ENCODE measurements at places on chromosomes 12 and 14. TPM values are rescaled to one million over a fixed set of nuclear protein-coding genes. Genes with fewer than 3 reads are reported as not detected.

KRT3 gene
- not detected for total RNA-seq

CLEC6A gene
- not detected for total RNA-seq

ADGRD1 gene
- 1.3 TPM for total RNA-seq

PZP gene
- total RNA-seq = not detected

FOXN4 gene
- total RNA-seq = 0.26 TPM

KRT6C gene
- not detected for total RNA-seq

BHLHE41 gene
- 3.4 TPM for total RNA-seq

NUP37 gene
- total RNA-seq = 71.0 TPM

MYO1H gene
- not detected for total RNA-seq

SUPT16H gene
- total RNA-seq = 209 TPM

SDR9C7 gene
- not detected for total RNA-seq

- no peak overlapping the region for H3K27ac ChIP-seq
- no peaks in the 10 kb centered on the region for H3K36me3 ChIP-seq
- H3K27me3 ChIP-seq = no peaks in the 10 kb centered on the region
- DNase-seq = no peak
Observed at GRCh38 chr12:69161829-69162228, 77.5 kb upstream of the CPSF6 start.

GRCh38 chr12:106112145-106112821 lies 26.5 kb downstream of the NUAK1 start:
- peaks cover 46% of the 10 kb centered on the region for H3K4me1 ChIP-seq
- H3K27me3 ChIP-seq = no peaks in the 10 kb centered on the region
- no peak overlapping the region for H3K4me3 ChIP-seq
- H3K36me3 ChIP-seq = no peaks in the 10 kb centered on the region
- H3K27ac ChIP-seq = no peak overlapping the region

- DNase-seq = no peak
- no peaks in the 10 kb centered on the region for H3K36me3 ChIP-seq
- no peaks in the 10 kb centered on the region for H3K4me1 ChIP-seq
- no peaks in the 10 kb centered on the region for H3K27me3 ChIP-seq
- no peak overlapping the region for H3K27ac ChIP-seq
- no peak overlapping the region for H3K4me3 ChIP-seq
Observed at GRCh38 chr14:71454513-71455332, 477.5 kb upstream of the RGS6 start.

GRCh38 chr12:103958621-103959020 lies 7.1 kb upstream of the TDG start:
- H3K4me1 ChIP-seq = no peaks in the 10 kb centered on the region
- H3K27me3 ChIP-seq = no peaks in the 10 kb centered on the region
- no peak overlapping the region for H3K4me3 ChIP-seq
- DNase-seq = no peak
- H3K36me3 ChIP-seq = no peaks in the 10 kb centered on the region

- no peaks in the 10 kb centered on the region for H3K4me1 ChIP-seq
- no peak overlapping the region for H3K27ac ChIP-seq
- no peaks in the 10 kb centered on the region for H3K27me3 ChIP-seq
- H3K4me3 ChIP-seq = no peak overlapping the region
- H3K36me3 ChIP-seq = no peaks in the 10 kb centered on the region
- no peak for DNase-seq
Observed at GRCh38 chr12:10847744-10848143, 1.5 kb downstream of the PRR4 start.

DNA sequence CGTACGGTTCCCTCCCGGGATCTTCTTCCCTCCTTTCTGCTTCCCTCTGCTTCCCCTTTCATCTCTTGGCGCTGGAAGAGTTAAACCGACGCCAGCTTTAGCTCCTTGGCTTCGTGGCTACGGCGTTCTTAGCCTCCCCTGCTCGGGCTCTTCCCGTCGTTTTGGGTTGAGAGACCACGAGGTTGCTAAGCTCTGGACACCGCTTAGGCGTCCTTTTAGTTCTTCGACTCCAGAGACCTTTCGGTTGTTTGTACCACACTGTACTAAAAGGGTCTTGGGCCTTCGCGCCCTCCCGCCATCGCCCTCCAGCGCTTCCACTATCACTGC lies 545 bp downstream of the CPSF2 start:
- no peaks in the 10 kb centered on the region for H3K27me3 ChIP-seq
- H3K36me3 ChIP-seq = peaks cover 2% of the 10 kb centered on the region
- no peaks in the 10 kb centered on the region for H3K4me1 ChIP-seq
- H3K27ac ChIP-seq = peak overlapping the region; percentile 97
- H3K4me3 ChIP-seq = peak overlapping the region; percentile 98

GRCh38 chr14:75044322-75044721 lies 6.9 kb downstream of the MLH3 start:
- no peaks in the 10 kb centered on the region for H3K36me3 ChIP-seq
- H3K27me3 ChIP-seq = no peaks in the 10 kb centered on the region
- no peaks in the 10 kb centered on the region for H3K4me1 ChIP-seq
- H3K27ac ChIP-seq = no peak overlapping the region
- no peak for DNase-seq
- H3K4me3 ChIP-seq = no peak overlapping the region

- peaks cover 7% of the 10 kb centered on the region for H3K4me1 ChIP-seq
- H3K27me3 ChIP-seq = no peaks in the 10 kb centered on the region
- H3K4me3 ChIP-seq = no peak overlapping the region
- no peaks in the 10 kb centered on the region for H3K36me3 ChIP-seq
- DNase-seq = no peak
Observed at GRCh38 chr14:72692696-72693095, 201.2 kb downstream of the DPF3 start.

- H3K27ac ChIP-seq = no peak overlapping the region
- no peak overlapping the region for H3K4me3 ChIP-seq
Observed at GRCh38 chr14:68944162-68944561, 34.9 kb downstream of the ACTN1 start.

DNA sequence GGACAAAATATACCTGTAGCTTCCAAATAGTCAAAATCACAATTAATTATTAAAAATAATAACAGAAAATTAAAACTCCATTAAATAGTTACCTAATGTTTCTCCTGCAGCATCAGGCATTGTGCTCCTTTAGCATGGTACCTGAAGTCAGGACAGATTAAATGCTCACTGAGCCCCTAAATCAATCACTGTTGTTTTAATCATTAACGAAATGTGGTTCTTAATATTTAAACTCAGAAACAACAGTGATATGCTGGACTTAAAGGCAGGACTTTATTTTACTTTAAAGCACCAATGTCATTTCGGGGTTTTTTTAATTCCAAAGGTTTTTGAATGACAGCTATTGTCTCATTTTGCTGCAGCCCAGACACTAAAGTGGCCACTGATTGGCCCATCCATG lies 2.0 kb upstream of the BMP4 start:
- H3K27ac ChIP-seq = no peak overlapping the region
- H3K4me1 ChIP-seq = peaks cover 10% of the 10 kb centered on the region
- peaks cover 53% of the 10 kb centered on the region for H3K27me3 ChIP-seq
- no peaks in the 10 kb centered on the region for H3K36me3 ChIP-seq

DNA sequence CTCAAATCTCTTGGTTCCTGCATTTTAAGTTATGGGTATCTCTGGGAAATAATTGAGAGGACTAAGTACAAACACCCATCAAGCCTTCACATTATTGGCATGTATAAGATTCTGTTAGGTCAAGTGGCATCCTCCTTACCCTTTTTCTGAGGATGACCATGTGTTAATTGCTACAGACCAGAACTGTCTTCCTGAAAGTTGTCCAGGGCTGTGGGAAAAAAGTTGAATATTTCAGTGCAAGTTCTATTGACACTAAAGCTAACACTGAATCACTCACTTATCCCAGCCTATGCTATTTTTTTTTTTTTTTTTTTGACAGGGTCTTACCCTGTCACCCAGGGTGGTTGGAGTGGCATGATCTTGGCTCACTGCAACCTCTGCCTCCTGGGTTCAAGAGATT lies 130.1 kb upstream of the HIF1A start:
- DNase-seq = no peak
- H3K4me3 ChIP-seq = no peak overlapping the region
- H3K27me3 ChIP-seq = no peaks in the 10 kb centered on the region

- no peaks in the 10 kb centered on the region for H3K4me1 ChIP-seq
- H3K36me3 ChIP-seq = no peaks in the 10 kb centered on the region
- DNase-seq = no peak
- H3K27ac ChIP-seq = no peak overlapping the region
- no peaks in the 10 kb centered on the region for H3K27me3 ChIP-seq
Observed at GRCh38 chr14:84456946-84457345, 1073.0 kb upstream of the FLRT2 start.

GRCh38 chr14:37472906-37473305 lies 122.1 kb downstream of the FOXA1 start:
- no peak overlapping the region for H3K4me3 ChIP-seq
- no peak for DNase-seq
- no peaks in the 10 kb centered on the region for H3K4me1 ChIP-seq
- no peaks in the 10 kb centered on the region for H3K27me3 ChIP-seq

DNA sequence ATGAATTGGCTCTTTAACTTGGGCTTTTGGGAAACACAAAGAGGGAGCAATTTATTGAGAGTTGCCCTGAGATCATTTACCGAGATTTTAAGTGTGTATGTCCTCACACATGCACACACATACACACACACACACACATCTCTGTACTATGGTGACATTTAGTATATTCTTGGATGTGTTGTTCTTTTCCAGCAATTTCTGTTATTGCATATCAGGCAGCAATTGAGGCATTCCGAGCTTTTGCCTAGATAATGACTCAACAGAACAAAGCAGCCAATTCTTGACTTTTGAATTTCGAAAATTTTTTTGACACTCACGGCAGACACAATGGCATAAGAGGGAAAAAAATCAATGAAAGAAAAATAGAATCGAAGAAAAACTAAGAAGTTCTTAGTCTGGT lies 248.5 kb downstream of the DUSP6 start:
- peaks cover 18% of the 10 kb centered on the region for H3K4me1 ChIP-seq
- H3K27ac ChIP-seq = no peak overlapping the region
- H3K4me3 ChIP-seq = no peak overlapping the region

DNA sequence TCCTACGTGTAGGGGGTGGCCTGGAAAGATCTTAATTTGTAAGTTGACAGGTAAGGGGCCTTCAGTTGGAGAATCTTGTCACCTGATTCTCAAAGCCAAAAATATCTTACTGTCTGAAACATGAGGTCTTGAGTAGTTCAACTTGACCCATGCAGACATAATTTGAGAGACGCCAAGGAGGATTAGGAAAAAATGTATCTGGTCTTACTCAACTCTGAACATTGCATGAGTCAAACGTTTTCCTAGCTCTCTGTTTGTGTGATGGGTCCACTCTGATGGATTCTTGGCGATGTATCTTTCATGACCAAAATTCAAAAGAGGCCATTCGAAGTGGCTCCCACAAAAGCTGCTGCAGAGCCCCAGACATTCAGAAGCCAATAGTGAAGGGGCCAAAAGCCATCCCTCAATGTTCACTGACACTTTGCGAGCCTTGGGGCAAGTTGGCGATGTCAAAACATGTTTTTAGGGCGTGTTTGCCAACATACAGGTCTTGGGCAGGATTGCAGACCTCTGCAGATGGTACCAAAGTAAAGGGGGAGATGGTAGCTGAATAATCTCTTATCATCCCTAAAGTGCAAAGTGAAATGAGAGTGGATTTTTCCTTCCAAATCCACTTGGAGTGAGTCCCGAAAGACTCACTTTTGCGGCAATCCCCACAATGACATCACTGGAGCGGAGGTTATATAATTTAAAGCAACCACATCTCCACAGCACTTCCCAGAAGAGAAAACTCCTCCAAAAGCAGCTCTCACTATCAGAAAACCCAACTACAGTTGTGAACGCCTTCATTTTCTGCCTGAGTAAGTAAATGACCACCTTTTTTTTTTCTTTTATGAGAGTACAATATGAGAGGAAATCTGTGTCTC lies at the start of gene BDKRB1:
TSS of gene BDKRB1 (plus strand) at position 710 of the 866 bp plus-strand sequence. CDS start 7,473 bp downstream, outside the sequence.
- 0 out of 2 replicates have a peak, but pooled peaks cover 3% of the 10 kb centered on the region for H3K4me1 ChIP-seq
- DNase-seq = no peak
- no peak within 1 kb of the TSS for H3K4me3 ChIP-seq
- H3K36me3 ChIP-seq = no peaks in the 10 kb centered on the region
- no peak within 1 kb of the TSS for H3K27ac ChIP-seq

GRCh38 chr12:108551535-108551934 lies 9.4 kb downstream of the SART3 start:
- DNase-seq = no peak
- no peaks in the 10 kb centered on the region for H3K27me3 ChIP-seq
- H3K4me1 ChIP-seq = no peaks in the 10 kb centered on the region
- H3K4me3 ChIP-seq = no peak overlapping the region
- no peak overlapping the region for H3K27ac ChIP-seq

- H3K27ac ChIP-seq = no peak overlapping the region
- no peaks in the 10 kb centered on the region for H3K4me1 ChIP-seq
- no peak for DNase-seq
- H3K36me3 ChIP-seq = peaks cover 9% of the 10 kb centered on the region
- H3K4me3 ChIP-seq = no peak overlapping the region
Observed at GRCh38 chr12:94362653-94363052, 97.0 kb downstream of the CEP83 start.

Measured in H1 (cell line).